ENCODE measurements at places on chromosomes 7 and 10.

- no peak for DNase-seq
Observed at GRCh38 chr7:51321961-51322515, 5.4 kb upstream of the COBL start.

DNA sequence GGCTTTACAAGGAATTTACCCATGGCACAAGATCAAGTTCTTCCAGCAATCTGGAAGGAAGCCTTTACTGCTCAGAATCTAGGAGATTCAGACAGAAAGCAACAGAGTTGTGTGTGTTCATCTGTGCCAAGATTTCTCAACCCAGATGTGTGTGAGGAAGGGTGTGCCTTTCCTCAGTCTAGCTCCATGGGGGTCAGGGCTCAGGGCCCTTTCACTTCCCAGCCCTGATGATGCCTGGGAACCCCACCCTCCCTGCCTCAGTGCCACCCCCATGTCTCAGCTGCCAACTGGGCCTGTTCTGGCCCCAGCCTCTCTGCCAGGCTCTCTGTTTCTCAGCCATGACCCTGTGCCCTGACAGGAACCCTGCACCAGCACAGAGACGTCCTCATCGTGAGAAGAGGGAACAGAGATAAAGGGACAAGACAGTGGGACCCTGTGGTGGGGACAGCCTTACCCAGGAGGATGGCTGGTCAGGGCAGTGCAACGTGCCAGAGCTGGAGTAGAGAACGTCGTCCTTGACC lies 102.0 kb downstream of the VIPR2 start:
- no peak for DNase-seq

DNA sequence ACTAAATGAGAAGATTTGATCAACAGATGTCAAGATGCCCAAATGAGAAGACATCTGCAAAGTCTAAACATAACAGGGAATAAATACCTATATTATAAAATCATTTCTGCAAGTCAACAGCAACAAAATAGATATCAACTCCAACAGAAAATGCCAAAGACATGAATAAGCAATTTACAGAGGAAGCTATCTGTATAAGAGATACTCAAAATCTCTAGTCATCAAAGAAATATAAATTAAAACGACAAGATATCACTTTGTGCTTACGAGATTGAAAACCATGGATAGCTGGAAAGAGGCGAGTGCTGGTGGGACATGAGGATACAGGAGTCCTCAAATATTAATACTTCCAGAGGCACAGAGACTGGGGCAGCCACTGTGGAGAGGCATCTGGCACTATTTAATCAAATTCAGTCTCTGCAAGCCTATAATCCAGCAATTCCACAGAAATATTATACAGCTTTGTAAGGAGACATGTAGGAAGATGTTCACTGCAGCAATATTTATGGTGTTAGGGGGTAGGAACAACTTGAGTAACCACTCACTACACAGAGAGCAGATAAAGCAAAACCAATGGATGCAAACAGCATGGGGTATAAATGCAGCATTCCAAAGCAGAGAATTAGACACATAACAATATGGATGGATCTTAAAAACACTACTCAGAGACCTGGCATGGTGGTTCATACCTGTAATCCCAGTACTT lies 4.8 kb downstream of the DNMBP start:
- no peak for DNase-seq

DNA sequence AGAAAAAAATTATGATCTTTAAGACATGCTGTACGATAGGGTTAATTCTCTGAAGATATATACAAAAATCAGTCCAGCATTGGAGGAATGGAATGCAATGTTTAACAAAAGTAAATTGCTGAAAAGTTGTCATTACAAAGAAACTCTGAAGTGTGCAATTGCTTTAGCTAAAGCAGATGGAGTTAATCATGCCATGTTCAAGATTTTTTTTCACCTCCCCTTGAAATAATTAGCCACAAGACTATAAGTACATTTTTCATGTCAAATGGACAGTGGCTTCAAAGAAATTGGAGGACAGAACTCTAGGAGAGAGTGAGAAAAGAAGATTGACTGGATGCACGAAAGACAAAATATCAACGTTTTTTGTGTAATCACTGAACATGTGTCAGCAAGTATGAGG lies 63.1 kb upstream of the MEOX2 start:
- no peak for DNase-seq

DNA sequence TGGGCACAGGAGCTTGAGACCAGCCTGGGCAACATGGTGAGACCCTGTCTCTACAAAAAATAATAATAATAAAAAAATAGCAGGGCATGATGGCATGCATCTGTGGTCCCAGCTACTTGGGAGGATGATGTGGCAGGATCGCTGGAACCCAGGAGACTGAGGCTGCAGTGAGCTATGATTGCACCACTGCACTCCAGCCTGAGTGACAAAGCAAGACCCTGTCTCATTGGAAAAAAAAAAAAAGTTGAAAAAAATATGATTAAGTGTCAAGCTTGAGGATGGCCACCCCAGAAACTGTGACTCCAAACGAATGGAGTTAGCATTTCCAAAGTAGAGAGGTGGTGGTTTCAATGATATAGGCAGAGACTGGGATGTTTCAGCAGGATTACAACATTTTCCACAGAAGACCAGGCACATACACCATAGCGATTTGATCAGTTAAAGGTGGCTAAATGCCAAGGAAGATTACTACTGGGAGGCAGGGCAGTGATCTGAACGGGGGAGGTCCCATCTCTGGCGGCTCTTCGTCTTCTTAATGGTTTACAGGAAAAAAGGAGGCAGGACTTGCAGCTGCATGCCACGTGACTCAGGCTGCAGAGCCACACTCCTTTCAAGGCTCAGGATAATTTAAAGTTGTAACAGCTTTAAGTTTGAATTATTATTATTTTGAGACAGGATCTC lies 250.6 kb upstream of the GALNT17 start:
- DNase-seq = no peak

DNA sequence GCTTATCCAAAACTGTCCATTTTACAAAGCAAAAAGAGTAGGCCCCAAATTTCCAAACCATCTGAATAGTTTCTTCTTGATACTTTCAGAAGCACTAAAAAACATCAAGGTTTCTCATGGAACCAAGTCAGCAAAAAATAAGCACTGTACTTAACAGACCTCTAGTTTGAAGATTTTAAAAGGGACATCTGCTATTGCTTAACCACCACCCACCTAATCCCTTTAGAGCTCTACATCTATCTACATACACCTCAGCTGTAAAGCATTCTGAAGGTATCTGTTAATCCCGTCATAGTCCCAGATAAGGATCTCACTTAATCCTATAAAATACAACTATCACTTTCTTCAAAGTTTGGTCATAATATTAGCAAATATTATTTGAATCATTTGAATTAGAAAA lies 72.3 kb downstream of the HIBADH start:
- no peak for DNase-seq

DNA sequence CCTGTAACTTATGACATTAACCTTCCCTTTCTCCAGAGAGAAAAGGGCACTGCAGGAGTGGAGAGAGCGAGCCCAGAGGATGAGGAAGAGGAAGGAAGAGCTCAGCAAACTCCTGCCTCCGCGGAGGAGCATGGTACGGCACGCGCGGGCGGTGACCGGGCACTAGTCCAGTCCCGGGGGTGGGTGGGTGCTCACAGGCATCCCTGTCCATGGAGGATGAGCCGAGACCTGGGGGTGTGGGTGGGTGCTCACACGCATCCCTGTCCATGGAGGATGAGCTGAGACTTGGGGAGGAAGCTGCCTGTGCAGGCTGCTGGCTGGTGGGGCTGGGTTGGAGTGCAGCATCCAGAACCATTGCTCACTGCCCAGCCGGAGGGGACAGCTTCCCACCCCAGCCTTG lies 23.8 kb downstream of the LRRC27 start:
- no peak for DNase-seq

DNA sequence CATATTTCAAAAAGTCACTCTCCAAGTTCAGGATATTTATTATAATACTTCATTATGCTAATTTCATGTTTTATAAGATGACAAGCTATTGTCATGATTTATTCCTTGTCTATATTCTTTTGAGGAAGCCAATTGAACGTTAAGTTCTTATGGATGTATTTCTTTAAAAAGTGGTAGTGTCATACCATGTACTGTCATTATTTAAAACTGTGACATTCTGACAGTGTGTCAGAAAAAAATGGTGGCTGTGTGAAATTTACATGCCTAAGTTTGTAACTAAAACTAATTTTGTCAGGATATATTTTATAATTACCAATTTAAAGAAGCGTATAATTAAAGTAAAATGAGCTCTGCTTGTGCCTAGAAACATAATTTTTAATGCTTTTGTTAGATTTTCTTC lies 158.9 kb upstream of the HDAC9 start:
- no peak for DNase-seq

DNA sequence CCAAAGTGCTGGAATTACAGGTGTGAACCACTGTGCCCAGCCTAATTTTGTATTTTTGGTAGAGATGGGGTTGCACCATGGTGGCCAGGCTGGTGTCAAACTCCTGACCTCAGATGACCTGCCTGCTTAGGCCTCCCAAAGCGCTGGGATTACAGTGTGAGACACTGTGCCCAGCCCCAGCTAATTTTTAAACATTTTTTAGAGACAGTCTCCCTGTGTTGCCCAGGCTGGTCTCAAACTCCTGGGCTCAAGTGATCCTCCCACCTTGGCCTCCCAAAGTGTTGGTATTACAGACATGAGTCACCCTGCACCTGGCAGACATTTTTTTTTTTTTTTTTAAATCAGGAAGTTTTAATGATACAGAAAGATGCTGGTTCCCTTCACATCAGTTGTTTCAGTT lies 15.5 kb downstream of the DENND10 start:
- no peak for DNase-seq

DNA sequence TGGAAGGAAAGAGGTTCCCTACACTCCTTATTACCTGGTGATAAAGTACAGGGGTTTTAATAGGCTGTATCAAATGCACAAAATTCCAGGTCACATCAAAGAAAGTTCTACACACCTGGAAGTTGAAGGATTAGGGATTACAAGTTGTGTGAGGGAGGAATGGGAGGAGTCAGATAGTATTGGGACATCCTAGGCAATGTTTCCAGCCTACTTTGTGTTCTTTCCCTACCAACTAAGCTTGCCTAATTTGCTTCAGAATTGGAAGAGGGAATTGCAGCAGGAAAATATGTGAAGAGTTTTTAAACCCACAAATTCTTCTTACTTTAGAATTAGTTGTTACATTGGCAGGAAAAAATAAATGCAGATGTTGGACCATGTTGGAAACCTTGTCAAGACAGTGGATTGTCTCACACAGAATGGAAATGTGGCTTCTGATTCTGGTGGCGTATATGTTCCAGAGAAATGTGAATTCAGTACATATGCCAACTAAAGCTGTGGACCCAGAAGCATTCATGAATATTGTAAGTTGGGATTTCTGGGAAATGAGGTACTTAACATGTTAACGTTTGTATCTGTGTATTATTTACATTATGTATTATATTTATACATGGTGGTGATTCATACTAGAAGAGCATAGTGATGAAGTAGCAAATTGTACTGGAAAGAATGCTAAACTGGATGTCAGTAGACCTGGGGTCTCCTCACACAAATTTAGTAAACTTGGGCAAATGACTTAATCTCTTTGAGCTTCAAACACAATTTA lies at the start of gene LIPM:
TSS of gene LIPM (plus strand) at position 208 of the 763 bp plus-strand sequence. CDS start at position 375, 167 bp downstream.
- DNase-seq = no peak

DNA sequence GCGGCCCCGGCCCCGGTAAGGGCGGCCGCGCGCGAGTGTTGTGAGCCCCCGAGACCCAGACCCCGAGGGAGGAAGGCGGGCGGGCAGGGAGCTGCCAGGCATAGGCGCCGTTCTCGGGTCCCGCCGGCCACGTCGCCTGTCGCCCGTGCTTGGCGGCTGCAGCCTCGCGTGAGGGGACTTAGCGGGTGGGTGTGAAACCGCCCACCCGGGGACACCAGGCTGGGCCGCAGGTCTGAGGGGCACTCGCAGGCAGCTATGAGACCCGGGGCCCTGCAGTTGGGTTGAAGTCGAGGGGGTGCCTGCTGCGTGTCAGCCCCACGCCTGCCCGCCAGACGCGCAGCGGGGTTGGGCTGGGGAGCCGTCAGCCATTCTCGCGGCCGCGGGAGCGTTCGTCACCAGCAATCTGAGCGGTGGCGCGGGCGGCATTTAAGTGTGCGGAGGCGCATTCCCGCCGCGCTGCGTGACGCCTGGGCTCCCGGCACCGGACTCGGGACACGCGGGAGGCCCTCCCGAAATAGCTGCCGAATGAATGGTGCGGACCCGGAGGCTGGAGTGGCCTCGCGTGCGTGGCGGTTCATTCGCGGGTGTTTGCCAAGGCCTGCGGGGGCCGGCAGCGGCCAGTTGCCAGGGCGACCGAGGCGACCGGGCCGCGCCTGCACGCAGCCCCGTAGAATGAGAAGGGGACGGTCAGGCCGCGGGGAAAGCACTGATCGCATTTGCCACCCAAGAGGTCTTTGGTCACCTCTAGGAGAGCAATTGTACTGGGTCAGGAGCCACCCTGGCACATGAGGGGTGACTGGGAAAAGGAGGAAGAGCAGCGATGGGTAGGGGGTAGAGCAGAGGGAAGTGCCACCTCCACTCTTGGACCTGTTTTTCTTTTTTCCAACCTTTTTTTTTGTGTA lies 750 bp downstream of the ZNF398 start:
- peak; percentile 47 for DNase-seq

- no peak for DNase-seq
Observed at GRCh38 chr7:1418505-1419309, 40.6 kb downstream of the MICALL2 start.

DNA sequence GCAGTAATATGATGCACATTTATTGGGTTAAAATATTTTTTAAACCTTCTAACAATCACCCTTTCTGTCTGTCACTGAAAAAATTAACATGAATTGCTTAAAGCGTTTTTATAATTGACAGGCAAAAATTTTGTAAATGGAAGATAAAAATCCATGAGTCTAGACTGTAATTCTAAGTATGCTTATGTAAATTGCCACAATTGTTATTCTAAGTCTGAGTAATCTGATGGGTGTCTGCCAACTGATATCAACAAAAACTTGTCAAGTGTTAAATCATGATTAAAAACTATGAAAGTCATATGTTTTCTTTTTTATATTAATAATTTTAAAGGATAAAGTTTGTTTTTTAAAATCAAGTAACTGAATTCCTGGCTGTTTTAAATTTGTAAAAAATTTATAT lies 208.2 kb downstream of the CDK14 start:
- no peak for DNase-seq

DNA sequence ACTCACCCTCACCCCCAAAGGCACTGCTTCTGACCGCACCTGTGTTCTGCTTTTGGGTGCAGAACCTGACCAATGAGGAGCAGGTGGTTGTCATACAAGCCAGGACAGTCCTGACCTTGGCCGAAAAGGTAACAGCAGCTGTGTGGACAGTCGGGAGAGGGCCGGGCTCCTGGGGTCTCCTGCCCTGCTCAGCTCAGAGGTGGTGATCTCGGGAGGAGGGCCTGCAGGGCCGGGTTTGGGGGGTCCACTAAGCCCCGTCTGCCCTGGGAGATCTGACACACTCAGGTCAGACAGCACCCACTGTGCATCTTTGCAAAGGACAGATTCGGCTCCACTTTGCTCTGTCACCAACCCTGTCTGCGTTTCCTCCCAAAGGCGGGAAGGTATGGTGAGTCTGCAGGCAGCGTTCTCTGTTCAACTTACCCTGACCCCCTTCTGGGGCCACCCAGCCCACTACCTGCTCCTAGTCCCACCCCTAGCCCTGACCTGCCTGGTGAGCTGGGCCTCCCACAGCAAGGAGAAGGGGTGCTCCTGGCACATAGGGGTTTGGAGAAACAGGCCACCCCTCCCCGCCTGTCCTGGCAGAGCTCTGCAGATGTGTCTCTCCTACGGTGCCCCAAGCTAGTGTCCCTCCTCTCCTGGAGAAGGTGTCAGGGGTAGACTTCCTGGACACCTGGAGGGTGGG lies 33.7 kb upstream of the DPYSL4 start:
- no peak for DNase-seq

- no peak for DNase-seq
Observed at GRCh38 chr10:71575451-71575850, 144.1 kb downstream of the C10orf105 start.

GRCh38 chr10:103677486-103678177 lies 177.7 kb downstream of the SH3PXD2A start:
- no peak for DNase-seq

Measured in amniotic stem cell (primary cell).